ENCODE measurements at places on chromosomes 13 and 19. TPM values are rescaled to one million over a fixed set of nuclear protein-coding genes. Genes with fewer than 3 reads are reported as not detected.

The SPPL2B gene
- 49.6 TPM for total RNA-seq

The KCNJ14 gene
- 5.4 TPM for total RNA-seq

The JSRP1 gene
- total RNA-seq = 1.1 TPM

The ADM5 gene
- 14.2 TPM for total RNA-seq

The PGLYRP2 gene
- total RNA-seq = not detected

The CLDN10 gene
- total RNA-seq = not detected

The ARRDC5 gene
- total RNA-seq = not detected

The NRTN gene
- total RNA-seq = 3.5 TPM

The GALP gene
- total RNA-seq = not detected

The OR7D2 gene
- total RNA-seq = not detected

The MAB21L1 gene
- total RNA-seq = not detected

The CCNE1 gene
- total RNA-seq = 8.9 TPM

The VPS36 gene
- total RNA-seq = 28.1 TPM

The OR10H5 gene
- not detected for total RNA-seq

The DCT gene
- total RNA-seq = not detected

The ICAM4 gene
- 0.68 TPM for total RNA-seq

The PRODH2 gene
- not detected for total RNA-seq

The CAPN12 gene
- 38.4 TPM for total RNA-seq

The MYO1F gene
- 1.3 TPM for total RNA-seq

The ACTMAP gene
- total RNA-seq = 35.9 TPM

The DIRAS1 gene
- total RNA-seq = 0.57 TPM

The LYPD5 gene
- 2.6 TPM for total RNA-seq

The ZNF534 gene
- not detected for total RNA-seq

The DLEU7 gene
- total RNA-seq = not detected

The RFXAP gene
- 5.6 TPM for total RNA-seq

The TMEM150B gene
- total RNA-seq = not detected

The PLD3 gene
- 146 TPM for total RNA-seq

The ZNF730 gene
- total RNA-seq = 2.7 TPM

The ZNF493 gene
- total RNA-seq = 16.6 TPM

The NLRP9 gene
- not detected for total RNA-seq

The WDR87 gene
- not detected for total RNA-seq

The ZNF575 gene
- 5.2 TPM for total RNA-seq

The ZNF613 gene
- total RNA-seq = 4.8 TPM

The ZNF415 gene
- total RNA-seq = 12.9 TPM

The GYS1 gene
- total RNA-seq = 47.5 TPM

The PSG11 gene
- total RNA-seq = not detected

The KLK15 gene
- not detected for total RNA-seq
